ENCODE measurements at places on chromosomes 11 and 22. TPM values are rescaled to one million over a fixed set of nuclear protein-coding genes. Genes with fewer than 3 reads are reported as not detected.
A peak's percentile ranks its signal among the peaks of the same experiment; 100 is the strongest.

GRCh38 chr11:35293035-35293434, 126.3 kb downstream of the SLC1A2 start:
- H3K4me1 ChIP-seq = peaks cover 12% of the 10 kb centered on the region
- H3K27ac ChIP-seq = no peak overlapping the region
- H3K27me3 ChIP-seq = peaks cover 17% of the 10 kb centered on the region
- H3K36me3 ChIP-seq = no peaks in the 10 kb centered on the region
- no peak for DNase-seq

DNA sequence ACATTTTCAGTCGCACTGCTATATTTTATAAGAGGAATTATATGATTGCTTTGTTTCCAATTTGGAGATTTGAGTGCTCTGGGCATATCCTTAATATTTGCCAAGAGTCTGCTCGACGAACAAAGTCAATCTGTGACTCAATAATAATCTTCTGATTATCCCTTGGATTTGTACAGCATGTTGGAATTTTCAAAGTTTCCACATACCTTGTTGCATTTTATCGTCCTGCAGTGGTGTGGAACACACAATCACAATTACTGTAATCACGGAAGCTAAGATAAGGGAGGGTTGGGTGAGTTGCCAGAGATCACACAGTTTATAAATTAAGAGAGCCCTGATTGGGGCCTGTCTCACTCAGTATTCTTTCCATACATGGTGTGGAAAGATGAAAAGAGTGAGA, 189.3 kb downstream of the GUCY1A2 start:
- H3K27ac ChIP-seq = no peak overlapping the region
- no peak for DNase-seq
- H3K36me3 ChIP-seq = no peaks in the 10 kb centered on the region
- no peaks in the 10 kb centered on the region for H3K27me3 ChIP-seq
- no peaks in the 10 kb centered on the region for H3K4me1 ChIP-seq

DNA sequence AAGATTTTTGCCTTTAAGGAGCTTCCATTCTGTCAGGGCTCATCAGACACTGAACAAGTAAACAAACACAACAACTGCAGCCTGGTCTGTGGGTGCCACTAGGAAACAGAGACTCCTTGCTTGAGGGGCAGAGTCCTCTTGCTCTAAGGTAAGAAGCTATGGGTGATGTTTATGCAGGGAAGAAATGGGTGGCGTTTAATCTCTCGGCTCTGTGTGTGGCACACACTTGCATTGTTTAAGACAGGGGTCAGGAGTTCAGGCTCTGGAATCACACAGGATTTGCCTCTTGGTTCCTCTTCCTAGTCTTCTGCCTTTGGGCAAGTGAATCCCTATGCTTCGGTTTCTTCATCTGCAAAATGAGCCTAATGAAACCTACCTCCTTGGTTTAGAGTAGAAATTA, 90.3 kb downstream of the PRR5L start:
- no peaks in the 10 kb centered on the region for H3K4me1 ChIP-seq
- H3K27me3 ChIP-seq = no peaks in the 10 kb centered on the region

DNA sequence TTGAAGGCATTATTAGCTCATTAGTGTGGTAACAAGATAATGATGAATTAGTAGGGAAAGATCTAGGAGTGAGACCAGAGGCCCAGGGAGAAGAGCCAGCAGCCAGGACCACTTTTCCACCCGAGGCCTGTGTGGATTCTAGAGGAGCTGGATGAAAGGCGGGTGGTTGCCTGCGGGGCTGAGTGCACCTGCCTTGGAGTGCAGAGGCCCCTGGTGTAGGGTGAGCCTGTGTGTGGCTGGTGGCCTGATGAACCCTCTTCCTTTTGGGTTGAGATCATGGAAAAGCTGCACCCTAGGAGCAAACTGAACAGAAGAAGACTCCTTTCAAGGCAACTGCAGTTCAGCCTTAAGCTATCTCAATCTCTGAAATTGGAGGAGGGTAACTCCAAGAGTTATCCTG, 5.9 kb upstream of the TP53AIP1 start:
- H3K27ac ChIP-seq = no peak overlapping the region
- no peaks in the 10 kb centered on the region for H3K36me3 ChIP-seq
- H3K4me1 ChIP-seq = no peaks in the 10 kb centered on the region
- no peak overlapping the region for H3K4me3 ChIP-seq
- H3K27me3 ChIP-seq = peaks cover 8% of the 10 kb centered on the region
- DNase-seq = peak; percentile 13

- no peak for DNase-seq
- no peak overlapping the region for H3K4me3 ChIP-seq
- H3K36me3 ChIP-seq = no peaks in the 10 kb centered on the region
These were observed 1.0 kb upstream of the SLC1A2 start for GRCh38 chr11:35420371-35420770.

DNA sequence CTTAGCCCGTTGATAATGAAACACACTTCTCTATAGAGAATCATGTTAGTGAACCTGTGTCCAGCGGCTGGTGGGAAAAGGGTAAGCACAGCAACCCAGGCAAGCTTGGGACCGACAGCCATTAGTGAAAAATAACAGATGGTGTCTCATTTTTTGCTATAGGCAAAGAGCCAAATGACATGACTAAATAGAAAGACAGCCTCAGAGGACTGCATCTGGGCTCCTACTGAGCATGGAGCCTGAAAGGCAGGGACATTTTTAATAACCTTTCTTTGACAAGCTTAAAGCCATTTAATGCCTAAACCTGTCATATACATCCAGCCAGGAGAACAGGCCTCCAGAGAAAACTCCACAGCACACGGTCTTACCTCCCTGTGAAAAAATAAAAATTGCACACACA, 67.0 kb downstream of the FANCF start:
- no peak overlapping the region for H3K4me3 ChIP-seq
- H3K36me3 ChIP-seq = no peaks in the 10 kb centered on the region
- H3K4me1 ChIP-seq = no peaks in the 10 kb centered on the region
- H3K27me3 ChIP-seq = peaks cover 3% of the 10 kb centered on the region

GRCh38 chr11:72425053-72425980, 9.0 kb downstream of the CLPB start:
- no peak overlapping the region for H3K27ac ChIP-seq
- H3K27me3 ChIP-seq = no peaks in the 10 kb centered on the region
- DNase-seq = no peak
- peaks cover 2% of the 10 kb centered on the region for H3K36me3 ChIP-seq
- H3K4me3 ChIP-seq = no peak overlapping the region

DNA sequence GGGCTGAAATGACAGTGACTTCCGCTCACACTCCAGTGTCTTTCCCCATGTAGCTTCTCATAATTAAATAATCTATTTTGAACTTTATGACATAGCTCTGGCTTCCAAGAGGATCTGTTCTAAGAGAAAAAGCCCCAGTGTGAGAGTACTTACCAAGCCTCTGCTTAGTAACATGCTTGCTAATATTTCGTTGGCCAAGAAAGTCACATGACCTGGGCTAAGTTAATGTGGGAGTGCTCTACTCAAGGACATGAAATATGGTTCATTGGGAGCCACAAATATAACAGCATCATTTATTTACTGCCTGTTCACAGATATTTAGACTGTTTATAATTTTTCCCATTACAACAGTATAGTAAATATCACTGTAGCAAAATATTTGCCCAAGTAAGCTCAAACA, 42.5 kb downstream of the CCDC73 start:
- H3K4me1 ChIP-seq = no peaks in the 10 kb centered on the region
- H3K27me3 ChIP-seq = no peaks in the 10 kb centered on the region
- H3K27ac ChIP-seq = no peak overlapping the region
- no peak overlapping the region for H3K4me3 ChIP-seq

DNA sequence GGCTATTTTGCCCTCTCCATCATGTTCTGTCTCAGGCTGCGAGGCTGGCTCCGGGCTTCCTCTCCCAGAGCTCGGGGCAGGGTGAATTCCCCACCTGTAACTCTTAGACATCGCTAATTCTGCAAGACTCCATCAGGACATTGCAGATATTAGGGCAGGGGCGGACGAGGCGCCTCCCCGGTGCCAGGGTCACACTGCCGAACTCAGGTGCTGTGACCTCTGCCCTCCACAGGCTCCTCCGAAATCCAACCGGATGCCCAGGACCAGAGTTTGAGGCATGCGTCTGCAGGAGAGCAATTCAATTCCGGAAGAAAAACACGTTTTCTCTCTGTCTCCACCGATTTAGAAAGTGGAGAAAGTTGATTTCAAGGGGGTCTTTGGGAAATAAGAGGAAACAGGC, 542.7 kb downstream of the BRD1 start:
- H3K27me3 ChIP-seq = no peaks in the 10 kb centered on the region
- H3K36me3 ChIP-seq = no peaks in the 10 kb centered on the region
- H3K4me1 ChIP-seq = no peaks in the 10 kb centered on the region
- H3K4me3 ChIP-seq = no peak overlapping the region
- H3K27ac ChIP-seq = no peak overlapping the region

DNA sequence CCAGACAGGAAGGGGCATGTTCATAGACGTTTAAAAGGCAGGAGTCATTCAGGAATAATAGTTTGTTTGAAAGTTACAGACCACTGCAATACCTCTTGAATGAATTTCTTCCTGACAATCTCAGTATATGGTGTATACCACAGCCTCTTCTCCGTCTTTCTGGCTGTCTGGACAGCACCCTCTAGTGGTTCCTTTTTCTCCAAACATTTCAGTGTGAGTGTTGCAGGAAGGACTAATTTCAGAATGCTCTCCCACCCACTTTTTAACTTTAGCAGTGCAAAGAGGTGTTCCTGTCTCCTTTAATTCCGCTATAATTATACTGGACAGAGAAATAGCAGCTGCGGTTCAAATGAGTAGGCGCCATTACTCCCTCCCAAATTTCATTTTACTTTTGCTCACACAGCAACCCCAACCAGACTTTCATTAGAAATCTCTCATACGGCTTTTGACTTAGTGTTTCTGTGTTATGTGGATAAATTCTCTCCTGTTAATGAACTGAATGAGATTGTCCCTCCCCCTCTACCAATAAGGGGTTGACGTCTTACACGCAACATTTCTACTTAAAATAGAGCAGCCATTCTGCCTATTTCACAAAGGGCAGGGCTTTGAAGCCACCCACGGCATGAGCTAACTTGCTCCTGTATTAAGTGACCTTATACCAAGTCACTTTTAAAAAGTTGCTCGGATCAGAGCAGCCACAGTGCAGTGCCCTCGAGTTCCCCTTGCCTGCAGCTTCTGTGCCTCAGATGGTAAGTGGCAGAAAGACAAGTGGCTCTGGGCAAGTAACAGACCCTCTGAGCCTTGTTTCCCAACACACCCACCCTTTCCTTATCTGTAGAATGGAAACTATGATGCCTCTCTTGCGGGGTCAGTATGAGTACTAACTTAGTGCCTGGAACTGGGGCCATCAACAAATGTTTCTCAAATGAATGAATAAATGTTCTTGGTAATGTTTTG, 368.6 kb downstream of the OPCML start:
- H3K27me3 ChIP-seq = no peaks in the 10 kb centered on the region
- no peak overlapping the region for H3K4me3 ChIP-seq
- no peaks in the 10 kb centered on the region for H3K4me1 ChIP-seq
- H3K36me3 ChIP-seq = no peaks in the 10 kb centered on the region
- H3K27ac ChIP-seq = no peak overlapping the region

- DNase-seq = no peak
- H3K27me3 ChIP-seq = no peaks in the 10 kb centered on the region
- no peaks in the 10 kb centered on the region for H3K36me3 ChIP-seq
- no peak overlapping the region for H3K4me3 ChIP-seq
- H3K27ac ChIP-seq = no peak overlapping the region
These were observed 1005.8 kb upstream of the CCDC90B start for GRCh38 chr11:84292006-84292405.

AHNAK gene
- 436 TPM for total RNA-seq

OR56A1 gene
- total RNA-seq = not detected

PHF21B gene
- total RNA-seq = not detected

SPON1 gene
- total RNA-seq = not detected

SCGB1A1 gene
- not detected for total RNA-seq

PYGM gene
- 0.39 TPM for total RNA-seq

ARHGAP8 gene
- total RNA-seq = not detected

CARD18 gene
- total RNA-seq = not detected
